ENCODE measurements at places on chromosomes 3 and 15.

DNA sequence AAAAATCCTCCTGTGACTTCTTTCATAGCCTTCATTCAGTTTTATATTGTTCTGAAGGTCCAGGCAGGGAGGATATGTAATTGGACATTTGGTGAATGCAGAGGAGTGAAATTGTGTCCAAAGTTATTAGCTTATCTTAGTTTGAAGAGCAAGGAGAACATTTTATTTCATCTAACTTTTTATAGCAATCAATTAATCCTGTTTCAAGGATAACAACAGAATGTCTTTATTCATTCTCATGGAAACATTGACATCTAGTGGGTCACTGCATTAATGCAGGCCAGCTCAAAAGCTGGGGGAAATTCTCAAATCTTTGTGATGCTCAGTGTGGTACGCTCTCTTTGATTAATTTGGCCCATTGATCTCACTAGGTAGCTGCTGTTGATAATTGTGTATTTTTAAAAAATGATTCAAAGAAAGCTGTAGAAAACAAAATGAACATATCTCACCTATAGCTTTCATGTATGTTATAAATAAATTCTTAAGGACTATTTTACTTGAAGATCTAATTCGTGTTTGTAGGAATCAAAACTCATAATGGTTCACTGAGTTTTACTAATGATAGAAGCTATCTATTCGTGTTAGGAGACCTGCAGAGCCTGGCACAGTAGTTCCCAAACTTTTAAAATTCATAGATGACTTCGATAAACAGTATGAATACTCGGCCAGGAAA is 150.8 kb upstream of the KCNMB2 start:
- no peak for DNase-seq

- DNase-seq: no peak
Measured at GRCh38 chr3:137610723-137611122, 153.4 kb upstream of the SOX14 start.

- DNase-seq: no peak
Measured at GRCh38 chr3:178084938-178085816, 451.1 kb upstream of the KCNMB2 start.

- DNase-seq: no peak
Measured at GRCh38 chr3:139982404-139982803, 47.4 kb downstream of the CLSTN2 start.

DNA sequence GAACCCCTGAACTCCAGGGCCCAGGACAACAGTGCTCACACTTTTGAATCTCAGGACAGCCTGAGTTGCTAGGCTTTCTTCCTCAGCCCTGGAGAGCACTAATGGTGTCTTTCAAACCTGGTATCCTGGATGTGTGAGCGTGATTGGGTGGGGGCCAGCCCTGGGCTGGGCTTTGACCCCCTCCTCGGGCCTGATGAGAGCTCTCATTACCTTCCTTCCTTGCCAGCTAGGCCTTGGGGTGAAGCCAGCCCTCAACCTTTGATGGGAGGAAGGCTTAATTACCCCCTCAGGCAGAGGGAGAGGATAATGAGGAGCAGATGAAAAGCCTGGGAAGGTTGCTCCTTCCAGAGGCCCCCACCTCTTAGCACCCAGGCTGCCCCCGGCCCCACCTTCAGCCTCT is 31.1 kb upstream of the INSYN1 start:
- no peak for DNase-seq

DNA sequence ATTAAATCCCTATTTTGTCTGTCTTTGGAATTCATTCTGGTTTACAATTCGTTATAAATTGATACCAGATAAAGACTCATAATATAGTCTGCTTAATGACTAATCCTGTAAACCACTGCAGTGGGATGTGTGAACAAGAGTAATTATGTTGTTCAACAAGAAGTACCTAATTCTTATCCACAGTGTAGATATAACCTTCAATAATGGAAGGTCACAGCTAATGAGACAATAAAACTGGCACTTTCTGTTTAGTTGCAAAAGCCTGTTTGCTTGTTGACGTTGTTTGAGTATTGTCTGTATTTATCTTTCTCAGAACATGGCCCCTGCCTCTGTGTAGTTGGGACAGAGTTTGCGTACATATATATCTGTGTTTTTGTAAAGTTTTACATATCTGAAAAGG is 26.7 kb downstream of the PIAS1 start:
- no peak for DNase-seq
